ENCODE measurements at places on chromosomes 16 and 17. TPM values are rescaled to one million over a fixed set of nuclear protein-coding genes. Genes with fewer than 3 reads are reported as not detected.
A peak's percentile ranks its signal among the peaks of the same experiment; 100 is the strongest.

GRCh38 chr17:35245196-35245486 is 2.3 kb downstream of the SLFN5 start:
- DNase-seq: peak; percentile 96

- no peak for DNase-seq
Observed at GRCh38 chr16:30603945-30604315, 6.3 kb downstream of the ZNF689 start.

The ABCC11 gene
- total RNA-seq: 0.26 TPM

The SLC16A6 gene
- 0.26 TPM for total RNA-seq

The NPIPB13 gene
- 0.64 TPM for total RNA-seq

The CCL23 gene
- not detected for total RNA-seq
